Upper lobe of left lung (tissue), 6 donors: ENCODE measurements at places on chromosomes 1 and 21.

DNA sequence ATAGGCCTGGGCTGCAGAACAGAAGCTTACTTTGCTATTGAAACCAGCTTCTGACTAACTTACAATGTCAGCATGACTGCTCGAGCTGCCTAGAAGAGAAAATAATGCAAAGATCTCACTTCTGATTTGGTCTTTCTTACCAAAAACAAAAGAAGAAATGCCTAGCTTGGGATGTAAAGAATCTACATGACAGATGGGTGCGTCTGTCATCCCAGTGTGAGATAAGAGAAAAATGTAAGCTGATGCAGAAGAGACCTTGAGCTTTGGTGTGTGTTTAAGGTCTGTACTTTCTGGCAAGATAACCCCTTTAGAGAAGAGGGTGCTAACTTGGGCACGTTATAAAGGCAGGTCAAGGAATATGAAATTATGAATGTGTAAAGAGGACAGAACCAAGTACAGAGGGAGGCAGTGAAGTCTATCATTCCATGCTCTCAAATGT lies 3.6 kb downstream of the FAM20B start:
- DNase-seq: no peak

DNA sequence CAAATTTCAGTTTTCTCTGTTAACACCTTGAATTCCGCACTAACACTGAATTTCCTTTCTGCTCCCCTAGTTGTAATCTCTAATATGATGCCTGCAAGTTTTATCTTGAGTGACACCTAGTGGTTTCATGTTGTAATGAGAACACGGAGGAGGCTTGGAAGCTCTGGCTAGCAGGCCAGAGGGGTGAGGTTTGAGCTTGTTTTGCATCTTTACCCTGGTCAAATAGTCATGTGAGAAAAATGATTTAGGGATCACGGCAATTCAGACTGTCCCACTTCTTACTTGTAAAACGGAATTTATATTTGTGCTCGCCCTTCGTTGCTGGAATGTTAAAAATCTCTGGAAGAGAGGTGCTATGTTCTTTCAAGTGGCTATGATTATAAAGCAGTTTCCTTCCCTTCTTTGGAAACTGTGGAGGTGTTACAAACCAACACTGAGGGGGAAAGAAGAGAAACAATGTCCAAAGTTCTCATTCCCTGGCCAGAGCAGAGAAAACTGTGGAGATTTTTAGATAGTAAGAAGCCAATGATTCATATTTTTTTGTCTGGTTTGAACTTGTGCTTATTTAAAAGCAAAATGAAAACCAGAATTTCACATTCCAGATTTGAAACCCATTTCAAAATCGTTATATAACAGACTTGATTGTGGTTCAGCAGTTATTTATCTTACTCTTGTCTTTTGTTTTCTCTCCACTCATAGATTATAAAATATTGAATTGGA lies 5.3 kb upstream of the MROH9 start:
- DNase-seq: peak; percentile 22

DNA sequence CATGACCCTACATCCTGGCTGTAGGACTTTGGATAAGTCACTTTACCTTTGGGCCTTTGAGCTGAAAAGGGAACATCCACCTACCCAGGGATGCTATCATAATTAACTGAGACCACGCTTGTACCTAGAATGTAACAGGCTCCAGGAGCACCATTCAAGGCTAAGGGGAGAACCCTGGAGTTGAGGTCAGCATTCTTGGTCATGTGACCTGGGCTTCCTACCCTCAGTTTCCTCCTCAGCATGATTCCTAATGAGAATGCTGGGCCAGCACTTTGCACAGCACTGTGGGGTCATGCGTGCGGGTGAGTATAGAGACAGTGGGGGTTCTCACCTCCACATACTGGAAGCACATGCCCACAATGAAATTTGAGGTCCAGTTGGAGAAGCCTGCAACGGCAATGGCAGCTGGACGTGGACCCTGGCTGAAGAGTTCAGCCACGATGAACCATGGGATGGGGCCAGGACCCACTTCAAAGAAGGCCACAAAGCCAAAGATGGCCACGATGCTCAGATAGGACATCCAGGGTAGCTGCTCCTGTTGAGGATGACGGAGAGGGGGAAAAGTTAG lies 31.3 kb downstream of the SLC2A1 start:
- DNase-seq: no peak

- DNase-seq: no peak
These were observed 120.1 kb downstream of the SYT2 start for GRCh38 chr1:202590126-202590525.

DNA sequence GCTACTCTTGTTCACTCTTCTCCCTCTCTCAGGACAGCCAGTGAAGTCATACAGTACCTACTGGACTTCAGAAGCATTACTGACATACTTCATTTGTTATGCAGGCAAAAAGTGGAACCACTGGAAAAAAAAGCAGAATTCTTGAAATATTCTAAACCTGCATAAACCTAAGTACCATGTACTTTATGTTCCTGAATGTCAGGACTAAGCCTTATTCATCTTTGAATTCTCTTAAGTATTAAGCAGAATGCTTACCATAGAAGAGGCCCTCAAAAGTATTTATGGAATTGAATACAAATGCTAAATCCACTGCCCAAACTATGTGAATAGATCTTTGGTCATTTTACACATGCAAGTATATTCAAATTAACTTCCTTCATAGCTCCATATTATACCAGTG lies 7.8 kb downstream of the PSMB2 start:
- DNase-seq: no peak

GRCh38 chr21:35011681-35012080 lies 37.4 kb downstream of the RUNX1 start:
- no peak for DNase-seq

DNA sequence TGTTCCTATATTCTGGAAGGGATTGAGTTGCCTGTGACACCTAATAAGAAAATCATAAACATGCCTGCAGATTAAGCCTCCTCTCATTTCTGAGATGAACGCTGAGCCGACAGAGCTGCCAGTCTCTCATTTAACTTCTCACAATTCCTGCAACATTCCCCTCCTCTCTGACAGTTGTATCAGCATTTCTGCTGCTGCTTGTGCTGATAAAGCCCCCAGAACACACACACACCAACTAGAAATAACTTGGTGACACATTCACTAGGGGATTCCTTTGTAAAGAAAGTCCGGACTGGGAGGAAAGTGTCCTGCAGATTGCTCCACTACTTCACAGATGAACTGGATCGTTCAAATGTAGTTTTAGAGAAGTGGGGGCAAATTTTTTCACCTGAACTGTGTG lies 437.3 kb downstream of the PLA2G4A start:
- no peak for DNase-seq

- DNase-seq: no peak
These were observed 19.4 kb downstream of the URB2 start for GRCh38 chr1:229645324-229645993.

- no peak for DNase-seq
These were observed 260.7 kb downstream of the HLX start for GRCh38 chr1:221139991-221140390.

DNA sequence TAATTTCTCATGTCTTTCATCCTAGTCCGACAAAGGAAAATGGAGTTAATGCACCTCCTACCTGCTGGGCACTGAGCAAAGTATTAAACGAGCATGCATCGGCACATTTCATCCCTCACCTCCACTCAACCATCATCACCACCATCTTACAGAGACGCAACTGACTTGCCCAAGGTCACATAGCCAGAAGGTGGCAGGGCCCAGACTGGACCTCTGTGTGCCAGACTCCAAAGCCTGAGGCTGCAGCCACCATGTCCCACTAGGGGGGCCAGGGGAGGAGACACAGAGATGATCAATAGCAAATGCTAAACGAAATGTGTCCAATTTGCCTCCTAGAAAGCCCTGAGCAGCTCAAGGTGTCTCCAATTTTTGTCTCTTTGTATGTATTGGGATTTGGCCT lies 163.7 kb upstream of the EDN2 start:
- DNase-seq: no peak

DNA sequence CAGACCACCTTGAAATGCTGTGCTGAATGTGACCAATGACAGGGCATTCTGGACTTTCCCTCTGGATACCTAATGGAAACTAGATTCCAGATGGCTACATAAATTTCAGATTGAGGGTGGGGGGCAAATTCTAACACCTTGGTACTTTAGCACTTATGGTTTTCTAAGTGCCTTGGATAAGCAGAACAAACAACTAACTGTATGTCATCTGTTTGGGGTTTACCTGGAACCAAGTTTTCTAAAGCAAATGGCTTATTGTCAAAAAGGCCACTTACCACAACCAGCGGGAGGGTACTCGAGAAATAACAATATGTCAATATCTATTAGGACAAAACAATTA lies 39.1 kb downstream of the GPR3 start:
- no peak for DNase-seq

DNA sequence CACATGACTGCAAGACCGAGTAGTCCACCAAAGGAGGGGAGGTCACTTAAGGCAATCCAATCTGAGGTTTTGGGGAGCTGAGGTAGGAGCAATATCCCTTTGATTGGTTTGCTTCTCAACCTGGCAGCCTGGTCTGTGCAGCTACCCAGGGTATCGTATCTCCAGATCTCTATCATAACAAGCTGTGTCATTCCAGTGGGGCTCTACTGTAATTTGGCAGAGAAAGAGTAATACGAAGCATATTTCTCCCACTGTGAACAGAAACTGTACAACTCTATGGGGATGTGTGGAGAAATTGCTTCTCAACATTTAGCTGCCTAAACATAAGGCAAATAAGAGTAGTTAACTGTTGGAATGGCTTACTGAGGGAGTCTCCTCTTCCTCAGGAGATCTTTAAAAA lies 20.6 kb downstream of the CD101 start:
- DNase-seq: no peak

DNA sequence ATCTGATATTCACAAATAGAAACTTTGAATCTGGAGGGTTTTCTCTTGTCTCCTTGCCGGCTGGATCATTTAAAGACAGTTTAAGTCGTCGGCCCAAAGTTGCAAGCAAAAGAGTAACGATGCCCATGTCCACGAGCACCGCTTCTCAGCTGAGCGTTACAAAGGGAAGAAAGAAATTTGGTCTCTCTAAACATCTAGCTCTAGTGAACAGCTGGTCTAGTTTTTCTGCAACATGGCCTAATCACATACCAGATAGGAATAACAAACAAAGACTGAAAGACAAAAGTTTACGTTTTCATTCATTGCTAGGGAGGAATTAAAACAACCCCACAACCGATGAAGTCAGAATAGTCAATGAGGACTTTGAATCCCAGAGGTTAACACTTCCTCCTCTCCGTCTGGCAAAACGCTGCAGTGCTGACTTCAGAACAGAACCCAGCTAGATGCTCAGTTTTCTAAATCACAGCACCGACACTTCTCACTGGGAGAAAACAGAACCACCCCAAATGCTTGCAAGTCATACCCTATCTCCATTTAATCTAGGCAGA lies 69.4 kb downstream of the NTPCR start:
- DNase-seq: no peak

- peak; percentile 14 for DNase-seq
These were observed 22.2 kb upstream of the PARP1 start for GRCh38 chr1:226429858-226430715.

- no peak for DNase-seq
These were observed 4.2 kb upstream of the CLCA4 start for GRCh38 chr1:86542631-86543030.

GRCh38 chr1:197590687-197591086 lies 184.6 kb downstream of the DENND1B start:
- no peak for DNase-seq
